ENCODE measurements at places on chromosomes 1 and 21.

- DNase-seq, result peak; percentile 69
Observed at GRCh38 chr1:26284597-26285347, 4.9 kb downstream of the SH3BGRL3 start.

GRCh38 chr1:234437423-234438171, 41.4 kb downstream of the TARBP1 start:
- no peak for DNase-seq

- no peak for DNase-seq
Observed at GRCh38 chr1:89781494-89782126, 39.2 kb upstream of the LRRC8D start.

- DNase-seq, result no peak
Observed at GRCh38 chr1:182191381-182192115, 130.0 kb upstream of the ZNF648 start.

GRCh38 chr1:19563324-19564097, 78.2 kb upstream of the CAPZB start:
- DNase-seq, result no peak

- DNase-seq, result no peak
Observed at GRCh38 chr1:200518524-200518923, 102.0 kb downstream of the KIF14 start.

- no peak for DNase-seq
Observed at GRCh38 chr1:109369167-109369746, 28.5 kb downstream of the SORT1 start.

GRCh38 chr1:113133038-113133437, 60.0 kb downstream of the LRIG2 start:
- no peak for DNase-seq

DNA sequence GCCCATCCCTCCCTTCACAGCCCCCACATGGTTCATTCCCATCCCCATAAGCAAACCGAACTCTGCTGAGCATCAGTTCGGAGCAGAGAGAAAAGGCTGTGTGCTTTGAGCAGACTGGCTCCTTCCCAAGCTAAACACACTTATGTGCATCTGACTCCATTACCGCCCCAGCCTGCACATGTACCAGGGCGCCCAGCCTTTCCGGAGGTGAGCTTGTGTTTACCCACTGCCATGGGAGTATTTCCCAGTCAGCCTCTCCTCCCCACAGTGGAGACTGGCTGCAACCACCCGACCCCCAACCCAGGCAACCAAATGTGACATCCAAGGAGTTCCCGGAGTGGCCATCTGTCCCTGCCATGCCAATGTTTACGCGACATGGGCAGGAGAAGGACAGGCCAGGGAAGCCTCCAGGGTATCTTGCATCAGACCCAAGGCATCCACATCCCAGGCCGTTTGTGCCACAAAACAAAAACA, 9.4 kb downstream of the TIAM1 start:
- DNase-seq, result no peak

GRCh38 chr21:45875881-45876280, 105.7 kb upstream of the COL6A1 start:
- no peak for DNase-seq

- DNase-seq, result no peak
Observed at GRCh38 chr1:170518965-170519364, 13.0 kb upstream of the GORAB start.

DNA sequence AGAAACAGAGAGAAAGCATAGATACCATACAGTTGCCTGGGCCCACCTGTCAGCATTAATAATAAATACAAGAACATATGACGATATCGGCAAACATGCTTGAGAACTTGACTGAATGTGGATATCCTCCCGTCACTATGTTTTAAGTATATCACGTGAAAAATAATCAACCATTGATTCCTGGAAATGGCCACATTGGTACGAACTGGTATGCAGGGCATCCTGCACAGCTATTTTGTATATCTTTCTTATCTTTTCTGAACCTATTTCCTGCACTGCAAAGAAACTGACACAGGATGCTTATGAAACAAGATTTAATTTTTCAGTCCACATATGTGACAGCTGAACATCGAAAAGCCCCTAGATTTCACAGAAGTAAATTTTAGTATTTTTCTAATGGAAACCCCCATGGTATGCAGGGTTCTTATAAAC, 22.8 kb upstream of the RGS1 start:
- no peak for DNase-seq

DNA sequence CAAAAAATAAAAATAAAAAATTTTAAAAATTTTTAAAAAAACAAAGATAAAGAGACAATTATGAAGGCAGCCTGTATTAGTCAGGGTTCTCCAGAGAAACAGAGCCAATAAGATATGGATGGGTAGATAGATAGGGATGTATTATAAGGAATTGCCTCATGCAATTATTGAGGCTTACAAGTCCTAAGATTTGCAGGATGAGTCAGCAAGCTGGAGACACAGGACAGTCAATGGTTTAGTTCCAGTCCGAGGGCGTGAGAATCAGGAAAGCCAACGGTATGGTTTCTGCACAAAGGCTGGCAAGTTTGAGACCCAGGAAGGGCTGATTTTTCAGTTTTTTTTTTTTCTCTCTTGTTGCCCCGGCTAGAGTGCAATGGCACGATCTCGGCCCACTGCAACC, 24.1 kb upstream of the EIF4G3 start:
- DNase-seq, result no peak

DNA sequence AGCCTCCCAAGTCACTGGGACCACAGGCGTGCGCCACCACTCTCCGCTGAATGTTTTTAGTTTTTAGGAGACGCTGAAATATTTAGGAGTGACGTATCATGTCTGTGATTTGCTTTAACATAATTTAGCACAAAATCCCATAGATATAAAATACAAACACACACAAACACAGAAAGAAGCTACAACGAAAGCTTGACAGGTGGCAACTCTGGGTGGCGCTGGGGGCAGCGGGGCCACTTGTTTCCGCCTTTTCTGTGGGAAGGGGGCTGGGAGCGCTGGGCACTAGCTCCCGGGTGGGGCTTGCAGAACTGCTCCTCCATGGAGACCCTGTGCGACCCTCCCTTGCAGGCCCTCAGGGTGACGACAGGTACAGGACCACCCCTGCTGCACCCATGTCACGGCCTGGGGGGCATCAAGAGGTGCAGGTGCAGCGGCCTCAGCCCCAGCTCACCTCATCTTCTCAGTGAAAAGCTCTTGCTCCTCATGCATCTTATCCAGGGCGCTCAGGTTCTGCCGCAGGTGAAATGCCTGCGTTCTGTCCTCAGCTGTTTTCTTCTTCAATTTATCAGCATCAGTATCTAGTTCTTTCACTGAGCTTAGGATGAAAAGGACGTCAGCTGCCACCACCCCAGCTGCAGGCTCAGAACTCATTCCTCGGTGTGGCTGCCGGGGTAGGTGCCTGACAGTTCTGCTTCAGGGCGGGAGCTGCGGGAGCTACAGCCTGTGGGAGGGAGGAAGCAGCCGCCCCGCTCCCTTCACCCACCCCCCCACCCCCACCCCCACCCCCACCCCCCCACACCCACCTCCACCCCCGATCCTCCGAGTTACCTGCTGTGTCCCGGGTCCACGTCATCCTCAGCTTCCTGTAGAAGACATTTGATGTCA, 15.3 kb downstream of the CFAP74 start:
- no peak for DNase-seq

DNA sequence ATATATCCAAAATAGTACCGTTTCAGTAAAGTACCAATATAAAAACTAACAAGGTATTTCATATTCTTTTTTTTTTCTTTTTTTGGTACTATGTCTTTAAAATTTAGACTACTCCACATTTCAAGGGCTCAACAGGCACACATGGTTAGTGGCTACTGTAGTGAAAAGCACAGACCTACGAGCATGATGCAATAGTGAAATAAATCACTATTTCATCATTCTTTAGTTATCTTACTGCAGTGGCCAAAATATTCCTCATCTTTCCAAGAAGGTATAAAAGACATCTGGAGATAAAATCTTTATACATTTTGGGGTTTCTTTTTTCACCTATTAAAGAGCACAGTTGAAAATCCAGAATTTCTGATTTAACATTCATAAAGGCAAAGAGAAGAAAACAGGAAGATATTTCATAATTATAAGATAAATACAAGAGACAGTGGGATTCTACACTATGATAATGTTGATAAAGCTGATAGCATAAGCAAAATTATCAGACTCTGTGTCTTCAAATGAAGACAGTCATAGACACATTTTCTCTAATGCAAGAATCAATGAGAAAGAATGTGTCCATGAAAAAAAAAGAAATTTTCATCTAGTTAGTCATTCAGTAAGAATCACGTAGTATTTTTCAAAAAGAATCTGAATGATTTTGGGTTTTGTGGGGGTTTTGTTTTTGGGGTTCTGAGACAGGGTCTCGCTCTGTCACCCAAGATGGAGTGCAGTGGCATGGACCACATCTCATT, 41.9 kb downstream of the CEP170 start:
- DNase-seq, result no peak

DNA sequence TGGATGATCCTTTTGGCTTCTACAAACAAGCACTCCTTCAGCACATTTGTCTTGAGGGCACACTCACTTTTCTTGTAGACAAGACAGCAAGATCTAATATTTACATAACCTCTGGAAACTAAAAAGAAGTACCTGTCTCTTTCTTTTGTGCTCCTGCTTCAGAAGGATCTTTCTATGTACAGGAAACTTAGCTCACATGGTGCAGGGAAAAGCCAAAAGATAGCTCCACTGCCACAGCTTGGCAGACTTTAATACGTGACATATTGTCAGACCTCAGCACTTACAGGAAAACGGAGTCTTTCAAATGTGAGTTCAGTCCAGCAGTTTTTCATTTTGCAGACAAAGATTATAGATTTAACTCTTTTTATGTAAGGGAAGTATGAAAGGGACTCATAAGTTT, 225.5 kb upstream of the SAMSN1 start:
- DNase-seq, result no peak

All from AG04449 (cell line).